ENCODE measurements at places on chromosomes 3 and 15.

- DNase-seq, result no peak
Observed at GRCh38 chr3:63538919-63539318, 113.6 kb upstream of the SNTN start.

DNA sequence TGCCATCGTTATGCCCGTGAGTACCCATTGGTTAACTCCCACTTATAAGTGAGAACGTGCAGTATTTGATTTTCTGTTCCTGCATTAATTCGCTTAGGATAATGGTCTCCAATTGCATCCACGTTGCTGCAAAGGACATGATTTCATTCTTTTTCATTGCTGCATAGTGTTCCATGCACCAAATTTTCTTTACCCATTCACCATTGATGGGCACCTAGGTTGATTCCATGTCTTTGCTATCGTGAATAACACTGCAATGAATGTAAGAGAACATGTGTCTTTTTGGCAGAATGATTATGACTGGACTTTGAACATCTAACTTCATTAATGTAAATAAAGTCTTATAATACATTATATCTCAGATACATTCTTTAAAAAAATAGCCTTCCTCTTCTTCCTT, 169.6 kb upstream of the CDIN1 start:
- no peak for DNase-seq

DNA sequence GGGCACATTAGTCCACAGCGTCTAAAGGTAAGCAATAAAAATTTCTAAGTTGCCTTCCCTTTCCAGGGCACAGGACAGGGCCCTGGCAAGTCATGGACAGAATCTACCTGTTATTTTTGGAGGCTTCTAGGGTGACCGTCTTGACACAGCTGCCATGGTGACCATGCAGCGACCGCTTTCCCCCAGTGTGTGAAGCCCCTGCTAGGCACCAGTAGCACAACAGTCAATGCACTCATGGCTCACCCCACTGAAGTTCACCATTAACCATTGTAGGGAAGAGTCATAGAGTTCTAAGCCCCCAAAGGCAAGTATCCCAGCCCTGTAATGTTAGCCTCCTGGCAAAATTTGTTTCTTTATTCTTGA, 43.8 kb upstream of the SLCO2A1 start:
- DNase-seq, result no peak

- DNase-seq, result peak; percentile 85
Observed at GRCh38 chr3:36907911-36908646, 36.8 kb downstream of the TRANK1 start.

DNA sequence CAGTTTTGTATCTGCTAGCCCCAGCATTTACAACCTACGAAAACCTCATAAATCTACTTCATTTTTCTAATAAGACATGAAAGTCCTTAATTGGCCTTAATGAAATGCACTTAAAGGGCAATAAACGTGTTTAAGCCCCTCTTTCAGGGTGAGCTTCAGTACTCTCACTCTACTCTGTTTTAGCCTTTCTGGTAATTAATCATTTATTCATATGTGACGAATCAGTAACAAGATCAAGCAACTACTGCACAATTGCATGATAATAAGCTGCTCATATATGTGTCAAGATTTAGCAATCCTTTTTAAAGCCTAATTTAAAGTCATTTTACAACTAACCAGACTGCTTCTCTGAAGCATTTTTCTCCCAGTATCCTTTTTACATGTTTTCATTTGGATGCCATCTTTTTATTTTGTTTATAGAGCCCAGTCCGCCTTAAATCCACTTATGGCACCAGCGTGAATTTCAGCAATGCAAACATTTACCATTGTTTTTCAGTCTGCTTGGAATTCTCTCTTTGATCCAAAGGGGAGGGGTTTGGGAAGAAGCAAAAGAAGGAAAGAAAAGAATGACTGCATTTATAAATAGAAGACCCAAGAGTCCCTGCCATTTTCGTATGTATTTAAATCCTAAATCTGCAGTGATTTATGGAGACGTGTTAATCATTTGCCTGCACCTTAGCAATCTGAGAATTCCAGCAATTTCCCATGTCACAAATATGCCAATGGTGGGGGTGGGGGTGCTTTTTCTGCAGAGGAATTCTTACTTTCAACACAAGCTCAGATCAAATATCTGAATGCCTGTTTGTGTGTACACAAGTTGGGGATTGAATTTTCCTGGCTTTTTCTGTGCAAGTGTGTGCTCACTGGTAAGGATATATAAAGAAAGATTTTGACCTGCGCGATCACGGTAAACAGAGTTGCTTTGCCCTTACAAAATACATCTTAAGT, 230.8 kb upstream of the TBC1D5 start:
- no peak for DNase-seq

DNA sequence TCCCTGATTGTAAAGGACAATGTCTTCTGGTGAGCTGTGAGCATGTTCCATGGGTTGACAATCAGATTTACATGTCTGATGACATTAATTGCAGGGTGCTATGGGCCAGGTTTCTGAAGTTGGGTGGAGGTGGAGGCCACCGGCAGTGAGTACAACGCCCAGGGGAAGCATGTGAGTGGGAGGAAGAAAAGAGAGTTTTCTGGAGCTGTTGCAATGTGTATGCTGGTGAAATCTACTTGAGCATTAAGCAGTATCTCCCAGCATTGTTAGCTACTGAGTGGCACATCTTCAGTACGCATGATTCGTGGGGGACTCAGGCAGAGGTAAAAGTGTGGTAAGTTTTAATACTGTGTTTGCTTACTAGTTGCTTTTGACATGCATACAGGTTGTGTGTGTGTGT, 26.6 kb downstream of the TMEM45A start:
- no peak for DNase-seq

DNA sequence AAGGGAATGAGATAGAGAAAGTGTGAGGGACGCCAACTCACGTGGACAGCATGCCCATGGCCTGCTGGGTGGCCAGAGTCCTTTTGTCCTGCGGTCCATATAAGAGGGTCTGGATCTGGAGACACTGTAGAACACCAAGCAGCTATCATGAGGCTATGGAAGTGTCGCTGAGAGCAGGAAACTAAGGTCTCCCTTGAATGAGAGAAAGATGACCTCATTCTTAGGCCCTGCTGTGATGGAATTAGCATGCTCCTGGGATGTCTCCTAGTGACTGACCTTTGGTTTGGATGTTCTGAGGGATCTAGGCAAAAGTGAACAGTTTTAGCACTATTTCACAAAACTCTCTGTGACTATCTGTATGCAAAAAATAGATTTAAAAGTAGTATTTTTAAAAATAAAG, 34.4 kb downstream of the SYNM start:
- DNase-seq, result no peak

- DNase-seq, result no peak
Observed at GRCh38 chr3:13611221-13611620, 62.3 kb downstream of the FBLN2 start.

- DNase-seq, result peak; percentile 69
Observed at GRCh38 chr15:32651229-32651837, 9.8 kb downstream of the SCG5 start.

GRCh38 chr3:114122027-114122709, 56.7 kb downstream of the DRD3 start:
- DNase-seq, result no peak

GRCh38 chr3:176951586-176952292, 245.5 kb downstream of the TBL1XR1 start:
- no peak for DNase-seq

GRCh38 chr15:88900309-88900981, 5.1 kb upstream of the HAPLN3 start:
- no peak for DNase-seq

- no peak for DNase-seq
Observed at GRCh38 chr15:90789462-90789861, 72.3 kb downstream of the BLM start.

- no peak for DNase-seq
Observed at GRCh38 chr3:35291471-35292236, 347.7 kb upstream of the ARPP21 start.

GRCh38 chr3:195150181-195151118, 120.5 kb downstream of the XXYLT1 start:
- peak; percentile 76 for DNase-seq

DNA sequence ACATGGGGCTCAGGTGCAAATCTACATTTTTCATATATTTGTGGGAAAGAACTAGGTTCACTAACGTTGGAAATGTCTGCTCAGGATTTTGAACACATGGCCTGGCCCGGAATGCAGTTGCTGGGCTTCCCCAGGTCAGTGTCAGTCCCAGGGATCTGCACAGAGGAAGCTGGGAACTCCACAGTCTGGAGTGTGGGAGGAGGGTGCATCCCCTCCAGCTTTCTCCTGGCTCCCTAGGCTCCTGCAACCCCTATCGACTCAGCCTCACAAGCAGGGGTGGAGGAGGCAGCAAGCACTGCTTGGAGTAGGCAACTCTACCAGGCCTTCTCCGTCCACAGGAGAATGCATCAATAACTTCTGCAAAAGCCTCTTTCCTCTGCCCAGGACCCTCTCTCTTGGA, 30.1 kb upstream of the HCN4 start:
- DNase-seq, result no peak

DNA sequence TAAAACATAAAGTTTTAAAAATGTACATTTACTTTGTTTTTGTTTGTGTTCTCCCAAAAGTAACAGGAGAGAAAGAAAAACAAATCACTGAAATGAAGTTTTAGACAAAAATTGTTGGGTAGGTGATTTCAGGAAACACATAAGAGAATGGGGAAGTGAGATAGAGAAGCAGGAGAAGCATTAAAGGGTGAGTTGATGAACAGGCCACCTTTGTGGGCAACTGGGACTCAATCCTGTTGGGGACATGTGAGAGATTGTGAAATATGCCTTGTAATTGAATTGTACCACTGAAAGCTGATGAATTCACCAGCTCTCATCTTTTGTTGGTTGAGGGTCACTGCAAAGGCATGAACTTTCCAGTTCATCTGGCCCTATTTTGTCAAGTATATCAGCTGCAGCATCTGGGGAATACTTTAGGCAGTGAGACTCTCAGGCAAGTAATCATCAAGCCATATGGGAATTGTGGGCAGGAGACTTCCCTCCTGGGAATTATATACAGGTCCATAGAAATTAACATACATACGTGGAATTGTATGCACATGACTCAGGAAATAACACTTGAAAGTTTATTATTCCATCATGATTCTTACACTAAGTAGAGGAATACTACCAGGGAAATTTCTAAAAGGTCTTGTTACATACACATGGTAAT, 181.0 kb downstream of the ZBBX start:
- no peak for DNase-seq

DNA sequence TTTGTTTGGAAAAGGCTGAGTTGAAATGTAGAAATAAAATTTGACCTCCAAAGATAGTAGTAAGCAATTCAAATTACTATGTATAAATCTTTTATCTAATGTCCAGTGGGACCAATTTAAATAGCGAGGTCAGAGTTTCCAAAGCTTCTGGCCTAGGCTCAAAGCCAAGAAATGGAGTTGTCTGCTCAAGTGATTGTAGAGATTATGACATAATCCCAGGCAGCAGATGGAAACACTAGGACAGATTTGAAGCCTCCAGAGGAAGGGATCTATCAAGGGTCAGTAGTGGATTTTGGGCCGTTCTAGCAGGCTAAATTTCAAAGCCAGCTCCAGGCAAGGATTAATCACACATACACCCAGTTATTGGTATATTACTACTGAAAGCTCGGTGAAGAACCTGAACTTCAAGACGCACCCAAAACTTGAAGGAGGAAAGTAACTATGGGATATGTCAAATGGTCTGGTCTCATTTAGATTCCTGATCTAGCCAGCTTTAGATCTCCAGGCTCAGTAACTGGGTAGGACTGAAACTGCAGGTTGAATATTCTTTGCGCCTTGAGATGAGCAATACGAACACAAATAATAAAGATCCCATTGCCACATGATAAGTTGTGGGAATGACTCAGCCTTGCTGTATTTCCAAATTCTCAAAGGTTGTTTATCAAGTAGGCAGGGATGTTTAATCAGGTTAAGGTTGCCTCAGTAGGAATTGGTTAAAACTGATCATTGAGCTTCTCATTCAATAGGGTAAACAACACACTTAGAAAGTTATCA, 30.9 kb upstream of the ARRDC4 start:
- DNase-seq, result no peak

DNA sequence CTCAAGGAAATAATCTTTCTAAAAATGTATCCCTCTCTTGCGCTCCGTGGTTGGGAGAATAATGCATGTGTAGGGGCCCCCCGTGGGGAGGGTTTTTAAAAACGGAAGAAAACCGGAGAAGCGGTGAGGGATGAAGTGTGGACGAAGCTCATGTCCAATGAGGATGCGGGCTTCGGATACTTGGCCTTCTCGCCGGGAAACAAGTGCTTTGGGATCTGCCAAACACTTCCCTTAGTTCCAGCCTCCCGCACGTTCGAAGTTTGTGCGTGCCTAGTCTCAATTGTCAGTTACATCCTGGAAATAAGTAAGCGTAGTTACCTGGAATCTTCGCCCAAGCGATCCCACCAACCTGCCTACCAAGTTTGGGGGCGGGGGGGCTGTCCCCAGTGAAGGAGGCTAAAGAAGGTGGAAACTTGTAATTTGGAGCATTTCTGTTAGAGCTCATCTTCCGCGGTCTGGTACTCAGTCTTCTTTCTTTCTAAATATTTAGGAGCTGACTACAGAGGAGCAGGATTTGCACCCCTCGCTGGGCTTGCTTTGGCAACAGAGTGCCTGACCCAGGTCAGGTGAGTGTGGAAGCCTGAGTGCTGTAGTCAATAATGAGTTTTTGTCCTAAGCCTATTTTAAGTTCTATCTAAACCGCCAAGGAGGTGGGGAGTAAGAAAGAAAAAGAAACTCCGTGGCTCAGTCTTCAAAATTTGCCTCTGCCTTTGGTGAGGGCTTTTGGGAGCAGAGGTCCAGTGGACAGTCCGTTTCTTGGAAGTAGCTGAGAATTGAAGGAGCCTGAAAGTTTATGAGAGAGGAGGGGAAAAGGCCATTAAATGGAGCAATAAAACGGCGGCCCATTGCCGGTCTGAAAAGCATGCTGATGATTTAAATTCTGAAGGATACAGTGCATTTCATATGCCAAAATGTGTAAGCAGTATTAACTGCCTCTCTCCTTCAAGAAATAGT, 1.1 kb downstream of the ITPR1 start:
- DNase-seq, result no peak

DNA sequence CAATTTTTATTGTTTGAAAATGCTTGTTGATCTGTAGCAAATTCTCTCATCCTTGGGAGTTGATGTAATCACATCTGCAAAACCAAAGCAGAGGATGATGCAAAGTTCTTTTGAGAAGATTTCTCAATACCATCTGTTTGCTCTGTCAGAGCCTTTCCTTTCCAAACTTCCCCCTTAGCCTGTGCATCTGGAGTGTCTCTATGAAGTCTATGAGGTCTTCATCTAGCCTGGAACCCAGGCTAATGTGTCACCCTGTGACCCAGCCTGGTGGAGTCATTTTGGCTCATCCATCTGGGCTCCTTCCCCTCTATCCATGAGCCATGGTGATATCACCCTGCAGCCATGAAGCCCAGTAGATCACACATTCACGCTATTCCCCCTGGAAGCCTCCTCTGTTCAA, 123.2 kb upstream of the SLC7A14 start:
- no peak for DNase-seq
